Foreskin keratinocyte (primary cell): ENCODE measurements at places on chromosomes 3 and 15. TPM values are rescaled to one million over a fixed set of nuclear protein-coding genes. Genes with fewer than 3 reads are reported as not detected.

P2RY13 gene
- total RNA-seq: not detected in 2 replicates

ZNF710 gene
- total RNA-seq: 30.3 and 36.8 TPM in 2 replicates

DNA sequence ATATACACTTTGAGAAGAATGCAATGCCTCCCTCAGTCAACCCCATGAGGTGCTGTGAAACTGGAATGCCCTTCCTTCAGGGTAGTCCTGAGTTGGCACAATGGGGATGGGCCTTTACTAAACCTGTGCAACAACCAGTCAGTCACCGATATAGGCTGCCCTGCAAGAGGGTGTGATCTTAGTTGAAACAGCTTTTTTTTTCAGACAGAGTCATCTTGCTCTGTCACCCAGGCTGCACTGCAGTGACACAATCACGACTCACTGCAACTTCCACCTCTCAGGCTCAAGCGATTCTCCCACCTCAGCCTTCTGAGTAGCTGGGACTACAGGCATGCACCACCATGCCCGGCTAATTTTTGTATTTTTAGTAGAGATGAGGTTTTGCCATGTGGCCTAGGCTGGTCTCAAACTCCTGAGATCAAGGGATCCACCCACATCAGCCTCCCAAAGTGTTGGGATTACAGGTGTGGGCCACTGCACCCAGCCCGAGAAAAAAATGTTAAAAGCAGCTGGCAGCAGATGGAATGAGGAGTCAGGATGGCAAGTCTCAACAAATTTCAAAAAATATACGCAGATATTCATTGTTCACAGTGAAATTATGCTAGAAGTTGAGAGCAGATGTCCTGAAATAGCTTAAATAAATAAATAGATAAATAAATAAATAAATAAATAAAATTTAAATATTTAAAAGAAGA, 31.8 kb downstream of the MYO5A start:
- peak; percentile 76 for DNase-seq

GRCh38 chr3:150490277-150490986, 55.9 kb downstream of the SERP1 start:
- DNase-seq: no peak

DNA sequence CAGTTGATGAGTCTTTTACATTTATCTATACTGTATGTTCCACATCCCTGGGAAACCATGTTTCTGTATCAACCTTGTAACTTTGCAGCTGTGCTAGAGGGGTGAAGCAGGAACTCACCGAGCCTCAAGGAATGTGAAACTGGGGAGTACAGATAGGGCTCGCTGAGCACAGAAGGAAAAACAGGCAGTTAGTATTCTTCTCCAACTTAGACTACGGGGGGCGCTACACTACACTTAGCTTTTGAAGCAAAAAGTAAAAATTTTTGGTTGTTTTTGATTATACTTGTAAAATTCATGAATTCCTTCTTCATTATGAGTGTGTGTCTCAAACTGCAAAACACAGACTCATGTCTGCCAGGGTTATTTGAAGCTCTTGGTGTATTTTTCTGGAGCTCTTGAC, 132.7 kb upstream of the RGMA start:
- DNase-seq: no peak

TMIE gene
- total RNA-seq: not detected in 2 replicates

TMA7 gene
- total RNA-seq: 376 and 417 TPM in 2 replicates

DNA sequence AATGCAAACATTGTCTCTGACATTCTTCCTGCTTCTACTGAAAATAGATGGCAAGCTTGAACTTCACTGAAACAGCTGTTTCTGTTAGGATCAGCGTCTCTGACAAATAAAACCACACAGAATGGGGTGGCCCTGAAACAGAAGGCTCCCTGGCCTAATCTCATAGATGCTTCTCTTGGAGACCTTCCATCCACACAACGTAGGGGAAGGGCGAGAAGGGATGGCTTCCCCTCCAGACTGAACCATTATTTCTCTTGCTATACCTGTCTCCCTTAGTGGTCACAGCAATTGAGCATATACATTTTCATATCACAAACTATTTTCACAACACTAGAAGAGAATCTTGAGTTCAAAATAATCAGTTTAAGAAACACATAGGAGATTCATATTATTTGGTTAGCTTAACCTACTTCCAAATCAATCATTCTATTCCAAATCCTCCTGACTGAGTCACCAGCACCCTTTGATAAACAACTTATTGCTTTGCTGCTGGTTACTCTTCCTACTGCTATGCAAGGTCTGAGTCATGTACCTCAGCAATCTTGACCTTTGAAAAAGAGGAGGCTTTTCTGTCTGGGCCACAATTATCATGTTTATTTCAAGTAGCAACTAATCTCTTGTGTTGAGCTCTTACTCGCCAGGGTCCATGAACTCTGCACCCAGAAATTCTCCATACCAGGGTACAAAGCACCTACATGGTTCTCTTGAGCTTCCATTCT, 45.5 kb downstream of the CBLB start:
- peak; percentile 84 for DNase-seq

PARP14 gene
- 60.9 and 66.7 TPM in 2 replicates for total RNA-seq

DNA sequence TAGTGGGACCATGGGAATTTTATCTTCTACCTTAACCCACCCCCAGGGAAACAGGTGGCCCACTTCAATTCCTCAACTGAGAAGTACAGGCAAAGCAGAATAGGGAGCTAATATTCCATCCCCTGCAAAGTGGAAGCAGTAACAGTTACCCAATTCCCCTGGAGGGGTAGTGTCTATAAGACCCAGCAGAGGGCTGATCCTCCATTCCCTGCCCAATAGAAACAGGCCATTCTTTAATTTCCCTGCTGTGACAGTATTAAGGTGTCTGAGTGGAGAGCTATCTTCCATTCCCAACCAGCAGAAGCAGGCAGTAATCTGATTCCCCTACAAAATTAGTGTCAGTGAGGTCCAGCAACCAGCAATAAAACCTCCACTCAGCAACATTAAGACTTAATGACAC, 219.8 kb downstream of the ULK4 start:
- no peak for DNase-seq

GOLGA6L7 gene
- total RNA-seq: not detected in 2 replicates

DNA sequence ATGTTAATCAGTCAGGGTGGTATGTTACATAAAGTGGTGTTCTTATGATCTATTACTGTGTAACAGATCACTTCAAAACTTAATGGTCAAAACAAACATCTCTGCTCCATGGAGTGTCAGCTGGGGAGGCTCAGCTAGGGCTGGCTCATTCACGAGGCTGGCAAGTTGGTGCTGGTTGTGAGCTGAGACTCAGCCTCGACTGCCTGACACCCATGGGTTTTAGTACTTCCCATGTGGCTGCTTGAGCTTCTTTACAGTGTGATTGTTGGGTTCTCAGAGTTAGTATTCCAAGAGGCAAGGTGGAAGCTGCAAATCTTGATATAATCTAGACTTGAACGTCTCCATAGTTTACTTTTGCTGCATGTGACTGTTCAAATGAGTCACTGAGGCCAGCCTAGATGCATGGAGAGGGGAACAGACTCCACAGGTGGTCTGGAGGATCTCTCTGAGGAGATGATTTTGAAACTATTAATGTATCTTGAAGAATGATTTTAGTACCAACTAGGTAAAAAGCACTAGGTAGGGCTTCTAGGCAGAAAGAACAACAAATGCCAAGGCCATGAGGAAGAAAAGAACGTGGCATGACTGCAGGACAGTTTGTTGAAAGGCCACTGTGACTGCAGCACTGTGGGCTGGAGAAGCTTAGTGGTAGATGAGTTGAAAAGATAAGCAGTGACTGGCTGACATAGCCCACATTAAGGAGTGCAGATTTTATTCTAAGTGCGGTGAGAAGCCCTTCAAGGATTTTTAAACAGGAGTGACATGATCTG, 281.1 kb upstream of the PROK2 start:
- no peak for DNase-seq

- DNase-seq: no peak
These were observed 11.7 kb downstream of the IQCF1 start for GRCh38 chr3:51891242-51892039.

DNA sequence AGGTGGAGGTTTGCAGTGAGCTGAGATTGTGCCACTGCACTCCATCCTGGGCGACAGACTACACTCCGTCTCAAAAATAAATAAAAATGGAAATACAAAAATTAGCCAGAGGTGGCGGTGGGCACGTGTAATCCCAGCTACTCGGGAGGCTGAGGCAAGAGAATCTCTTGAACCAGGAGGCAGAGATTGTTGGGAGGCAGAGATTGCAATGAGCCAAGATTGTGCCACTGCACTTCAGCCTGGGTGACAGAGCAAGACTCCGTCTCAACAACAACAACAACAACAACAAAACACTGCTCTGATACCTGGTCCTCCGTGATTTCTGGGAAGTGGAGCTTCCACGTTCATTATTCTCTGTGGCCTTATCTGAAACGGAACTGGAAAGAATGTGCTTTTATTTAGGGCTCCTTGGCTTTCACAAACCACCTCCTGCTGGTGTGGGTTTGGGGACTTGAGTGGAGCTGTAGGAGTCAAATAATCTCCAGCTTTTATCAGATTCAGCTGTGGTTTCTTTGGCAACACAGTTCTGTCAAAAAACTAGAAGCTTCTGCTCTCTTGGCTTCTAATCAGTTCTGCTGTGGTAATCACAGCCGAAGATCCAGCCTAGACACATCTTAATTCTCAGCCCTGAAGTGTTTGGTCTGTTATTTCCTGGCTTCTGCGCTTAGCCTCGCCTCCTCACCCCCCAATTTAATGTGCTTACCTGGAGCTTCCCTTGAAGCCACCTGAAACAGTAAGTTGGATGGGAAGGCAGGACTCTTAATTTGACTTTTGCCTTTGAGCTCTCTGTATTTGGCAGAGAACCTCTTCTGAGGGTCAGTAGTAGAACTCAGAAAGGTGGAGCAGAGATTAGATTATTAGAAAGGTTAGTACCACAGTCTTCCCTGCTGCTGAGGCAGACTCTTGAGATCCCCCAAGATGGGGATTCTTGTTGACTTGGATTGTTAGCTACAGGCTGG, 21.4 kb downstream of the IRAK2 start:
- no peak for DNase-seq

C3orf22 gene
- total RNA-seq: not detected in 2 replicates

GOLGA6D gene
- not detected in 2 replicates for total RNA-seq
